ENCODE measurements at places on chromosomes 6 and 20. TPM values are rescaled to one million over a fixed set of nuclear protein-coding genes. Genes with fewer than 3 reads are reported as not detected.
A peak's percentile ranks its signal among the peaks of the same experiment; 100 is the strongest.

The PROCR gene
- total RNA-seq: 3.2 TPM

The SLC17A3 gene
- not detected for total RNA-seq

DNA sequence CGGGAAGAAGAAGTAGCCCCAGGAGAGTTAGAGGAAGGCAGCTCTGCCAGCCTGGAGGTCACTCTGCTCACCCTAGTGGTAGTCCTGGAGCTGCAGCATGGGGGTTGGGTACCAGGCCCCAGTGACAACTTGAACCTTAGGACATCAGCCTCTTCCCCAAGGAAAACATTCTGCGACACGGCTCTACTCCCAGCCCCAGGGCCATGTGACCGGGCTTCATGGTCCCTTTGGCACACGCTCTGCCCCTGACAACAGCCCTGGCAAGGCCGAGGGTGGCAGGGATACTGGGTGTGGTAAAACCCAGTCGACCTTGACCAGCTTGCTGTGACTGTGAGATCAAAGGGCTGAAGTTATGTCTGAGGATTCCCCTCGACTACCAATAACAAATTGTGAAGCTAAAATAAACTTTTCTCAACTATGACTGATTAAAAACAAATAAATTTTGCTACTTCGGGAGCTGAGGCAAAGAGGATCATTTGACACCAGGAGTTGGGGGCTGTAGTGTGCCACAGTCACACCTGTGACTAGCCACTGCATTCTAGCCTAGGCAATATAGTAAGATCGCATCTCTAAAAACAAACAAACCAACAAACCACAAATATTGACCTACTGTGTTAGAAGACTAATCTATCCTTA is 24.4 kb upstream of the ARID1B start:
- peaks cover 13% of the 10 kb centered on the region for H3K27me3 ChIP-seq
- no peak for DNase-seq
- H3K36me3 ChIP-seq: no peaks in the 10 kb centered on the region
- no peak overlapping the region for H3K4me3 ChIP-seq
- H3K4me1 ChIP-seq: no peaks in the 10 kb centered on the region

GRCh38 chr20:54051068-54051467 is 19.3 kb downstream of the BCAS1 start:
- H3K4me1 ChIP-seq: peaks cover 8% of the 10 kb centered on the region
- no peak overlapping the region for H3K27ac ChIP-seq
- DNase-seq: no peak
- H3K4me3 ChIP-seq: no peak overlapping the region

DNA sequence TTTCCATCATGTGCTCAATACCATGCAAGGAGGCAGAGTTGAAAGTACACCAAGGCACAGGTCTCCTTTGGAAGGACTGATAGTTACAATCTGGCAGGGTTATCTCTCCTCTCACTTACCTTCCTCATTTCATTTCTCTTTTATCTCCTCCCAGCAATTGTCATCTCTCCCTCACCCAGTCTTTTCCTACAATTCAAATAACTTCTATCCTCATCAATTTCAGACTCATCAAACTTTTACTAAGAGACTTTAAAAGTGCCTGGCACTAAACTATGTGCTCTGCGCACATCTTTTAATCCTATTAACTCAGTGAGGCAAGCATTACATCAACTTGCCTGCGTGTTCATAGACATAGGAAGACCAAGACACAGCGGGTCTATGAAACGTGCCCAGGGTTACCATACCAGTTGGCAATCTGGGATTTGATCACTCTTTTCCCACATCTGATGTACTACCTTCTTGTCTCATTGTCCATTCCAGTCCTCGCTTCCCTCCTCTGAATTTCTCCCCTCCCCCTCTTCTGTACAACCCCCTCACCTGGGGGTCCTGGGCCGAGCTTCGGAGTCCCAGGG is 1.2 kb downstream of the VARS1 start:
- H3K27ac ChIP-seq: peak overlapping the region; percentile 81
- no peaks in the 10 kb centered on the region for H3K27me3 ChIP-seq
- H3K4me3 ChIP-seq: peak overlapping the region; percentile 89

GRCh38 chr20:63082308-63082938 is 75.7 kb upstream of the BHLHE23 start:
- DNase-seq: peak; percentile 44
- no peak overlapping the region for H3K27ac ChIP-seq
- H3K27me3 ChIP-seq: peaks cover 57% of the 10 kb centered on the region
- no peak overlapping the region for H3K4me3 ChIP-seq

- H3K4me1 ChIP-seq: peaks cover 2% of the 10 kb centered on the region
- H3K4me3 ChIP-seq: no peak overlapping the region
- H3K27ac ChIP-seq: no peak overlapping the region
Observed at GRCh38 chr6:41767112-41767833, 12.4 kb downstream of the FRS3 start.

The PNPLA1 gene
- total RNA-seq: not detected

GRCh38 chr6:105178110-105178509 is 1.7 kb downstream of the POPDC3 start:
- peaks cover 7% of the 10 kb centered on the region for H3K4me1 ChIP-seq
- H3K36me3 ChIP-seq: peaks cover 5% of the 10 kb centered on the region
- H3K27me3 ChIP-seq: peaks cover 40% of the 10 kb centered on the region
- no peak for DNase-seq

GRCh38 chr6:170004585-170005210 is 253.3 kb downstream of the ERMARD start:
- H3K4me1 ChIP-seq: peaks cover 8% of the 10 kb centered on the region
- no peak overlapping the region for H3K4me3 ChIP-seq
- H3K36me3 ChIP-seq: peaks cover 19% of the 10 kb centered on the region

- H3K4me1 ChIP-seq: no peaks in the 10 kb centered on the region
- H3K36me3 ChIP-seq: no peaks in the 10 kb centered on the region
- H3K27me3 ChIP-seq: peaks cover 8% of the 10 kb centered on the region
- DNase-seq: no peak
Observed at GRCh38 chr6:127162836-127163235, 44.4 kb downstream of the RSPO3 start.
